ENCODE measurements at places on chromosomes 5 and 9.

- H3K27me3 ChIP-seq: peaks cover 4% of the 10 kb centered on the region
- no peak overlapping the region for H3K27ac ChIP-seq
Observed at GRCh38 chr9:130946766-130947617, 7.9 kb upstream of the FIBCD1 start.

- no peak overlapping the region for H3K27ac ChIP-seq
- DNase-seq: no peak
- no peaks in the 10 kb centered on the region for H3K27me3 ChIP-seq
- H3K4me3 ChIP-seq: no peak overlapping the region
- no peaks in the 10 kb centered on the region for H3K4me1 ChIP-seq
Observed at GRCh38 chr9:36840898-36841536, 193.1 kb downstream of the PAX5 start.

- H3K4me3 ChIP-seq: no peak overlapping the region
- H3K27me3 ChIP-seq: no peaks in the 10 kb centered on the region
- H3K4me1 ChIP-seq: peaks cover 6% of the 10 kb centered on the region
- no peaks in the 10 kb centered on the region for H3K36me3 ChIP-seq
- no peak overlapping the region for H3K27ac ChIP-seq
Observed at GRCh38 chr5:157444224-157444623, 15.8 kb upstream of the NIPAL4 start.

- H3K36me3 ChIP-seq: no peaks in the 10 kb centered on the region
- peaks cover 24% of the 10 kb centered on the region for H3K4me1 ChIP-seq
- DNase-seq: no peak
- no peak overlapping the region for H3K27ac ChIP-seq
- no peak overlapping the region for H3K4me3 ChIP-seq
Observed at GRCh38 chr5:38660194-38660668, 103.8 kb upstream of the LIFR start.

DNA sequence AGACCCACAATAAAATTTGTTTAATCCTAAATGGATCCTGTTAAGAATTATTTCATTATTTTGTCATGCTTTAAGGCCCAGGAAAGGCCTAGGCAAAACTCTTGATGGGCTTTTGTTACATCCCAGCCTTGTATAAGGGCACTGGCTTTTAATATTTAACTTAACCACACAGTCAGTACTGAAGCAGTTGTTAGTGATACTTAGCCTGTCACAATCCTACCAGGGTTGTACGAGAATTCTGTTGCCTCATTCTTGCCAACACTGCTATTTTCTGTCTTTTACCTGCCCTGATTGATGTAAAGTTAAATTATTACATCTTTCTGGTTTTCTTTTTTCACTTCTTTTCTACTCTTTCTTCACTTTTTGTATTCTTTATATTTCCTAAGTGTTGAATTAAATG is 10.9 kb downstream of the ZNF169 start:
- no peaks in the 10 kb centered on the region for H3K27me3 ChIP-seq
- peaks cover 9% of the 10 kb centered on the region for H3K4me1 ChIP-seq
- H3K27ac ChIP-seq: no peak overlapping the region
- H3K36me3 ChIP-seq: no peaks in the 10 kb centered on the region
- DNase-seq: no peak

GRCh38 chr9:106717686-106718085 is 145.3 kb upstream of the ZNF462 start:
- no peaks in the 10 kb centered on the region for H3K36me3 ChIP-seq
- H3K4me1 ChIP-seq: peaks cover 6% of the 10 kb centered on the region

DNA sequence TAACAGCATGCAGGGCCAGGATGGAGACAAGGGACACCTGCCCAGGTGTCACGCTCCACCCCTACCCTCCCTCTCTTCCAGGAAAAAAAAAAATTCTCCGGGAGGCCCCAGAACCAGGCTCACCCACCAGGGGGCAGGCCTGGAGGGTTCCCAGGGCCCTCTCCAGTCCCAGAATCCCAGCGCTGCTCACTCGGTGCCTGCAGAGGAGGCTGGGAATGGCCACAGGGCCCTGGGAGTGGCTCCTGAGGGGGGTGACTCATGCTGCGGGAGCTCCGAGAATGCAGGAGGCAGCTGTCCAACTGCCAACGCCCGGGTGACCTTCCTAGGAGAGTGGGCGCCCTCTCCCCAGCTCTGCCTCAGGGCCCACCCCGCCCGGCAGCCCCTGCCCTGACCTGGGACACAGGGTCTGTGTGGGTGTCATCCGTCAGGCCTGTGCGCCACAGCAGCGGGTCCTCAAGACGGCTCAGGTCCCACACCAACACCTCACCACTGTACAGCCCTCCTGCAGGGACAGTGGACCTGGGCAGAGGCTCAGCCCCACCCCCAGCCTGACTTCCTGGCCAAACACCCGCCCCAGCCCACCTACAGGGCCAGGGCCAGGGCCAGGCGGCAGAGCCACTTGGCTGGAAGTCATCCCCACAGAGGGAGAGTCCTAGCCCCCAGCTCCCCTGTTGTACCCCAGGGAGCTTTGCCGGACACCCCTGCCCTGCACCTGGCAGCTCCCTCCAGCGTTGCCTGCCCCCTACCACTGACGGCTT is 21.2 kb downstream of the DYNC2I2 start:
- peaks cover 13% of the 10 kb centered on the region for H3K4me1 ChIP-seq
- peak overlapping the region; percentile 4 for H3K4me3 ChIP-seq
- peaks cover 39% of the 10 kb centered on the region for H3K36me3 ChIP-seq
- DNase-seq: peak; percentile 78
- no peaks in the 10 kb centered on the region for H3K27me3 ChIP-seq

GRCh38 chr5:143054480-143054941 is 284.3 kb downstream of the ARHGAP26 start:
- no peak overlapping the region for H3K4me3 ChIP-seq
- no peaks in the 10 kb centered on the region for H3K27me3 ChIP-seq
- H3K4me1 ChIP-seq: peaks cover 8% of the 10 kb centered on the region

- H3K4me3 ChIP-seq: no peak overlapping the region
- no peak overlapping the region for H3K27ac ChIP-seq
- no peak for DNase-seq
Observed at GRCh38 chr5:131272307-131272706, 8.5 kb downstream of the CDC42SE2 start.

DNA sequence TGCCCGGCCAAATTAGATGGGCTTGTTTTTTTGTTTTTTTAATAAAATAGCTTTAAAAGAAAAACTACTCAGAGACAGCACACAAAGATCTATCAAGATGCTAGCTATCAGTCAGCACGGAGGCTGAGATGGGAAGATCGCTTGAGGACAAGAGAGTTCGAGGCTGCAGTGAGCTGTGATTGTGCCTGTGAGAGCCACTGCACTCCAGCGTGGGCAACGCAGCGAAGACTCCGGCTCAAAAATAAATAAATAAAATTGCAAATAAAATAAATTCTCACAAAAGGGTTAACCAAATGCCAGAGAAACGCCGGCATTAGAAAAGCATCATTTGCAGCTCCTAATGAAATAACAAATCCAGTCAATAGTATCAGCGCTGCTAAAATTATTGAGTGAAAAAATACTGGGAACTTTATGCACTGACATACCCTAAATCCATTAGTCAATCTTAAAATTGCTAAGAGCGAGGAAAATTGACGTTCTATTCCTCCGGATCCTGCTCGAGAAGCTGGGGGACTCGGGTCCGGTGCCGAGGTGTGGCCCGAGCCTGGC is 681 bp downstream of the CPLANE1 start:
- peak overlapping the region; percentile 100 for H3K4me3 ChIP-seq
- no peak for DNase-seq
- H3K4me1 ChIP-seq: peaks cover 14% of the 10 kb centered on the region
- no peaks in the 10 kb centered on the region for H3K36me3 ChIP-seq
- H3K27me3 ChIP-seq: no peaks in the 10 kb centered on the region

- H3K4me3 ChIP-seq: no peak overlapping the region
- H3K27me3 ChIP-seq: no peaks in the 10 kb centered on the region
- no peaks in the 10 kb centered on the region for H3K36me3 ChIP-seq
- no peaks in the 10 kb centered on the region for H3K4me1 ChIP-seq
Observed at GRCh38 chr5:25458628-25459027, 813.9 kb upstream of the CDH10 start.

DNA sequence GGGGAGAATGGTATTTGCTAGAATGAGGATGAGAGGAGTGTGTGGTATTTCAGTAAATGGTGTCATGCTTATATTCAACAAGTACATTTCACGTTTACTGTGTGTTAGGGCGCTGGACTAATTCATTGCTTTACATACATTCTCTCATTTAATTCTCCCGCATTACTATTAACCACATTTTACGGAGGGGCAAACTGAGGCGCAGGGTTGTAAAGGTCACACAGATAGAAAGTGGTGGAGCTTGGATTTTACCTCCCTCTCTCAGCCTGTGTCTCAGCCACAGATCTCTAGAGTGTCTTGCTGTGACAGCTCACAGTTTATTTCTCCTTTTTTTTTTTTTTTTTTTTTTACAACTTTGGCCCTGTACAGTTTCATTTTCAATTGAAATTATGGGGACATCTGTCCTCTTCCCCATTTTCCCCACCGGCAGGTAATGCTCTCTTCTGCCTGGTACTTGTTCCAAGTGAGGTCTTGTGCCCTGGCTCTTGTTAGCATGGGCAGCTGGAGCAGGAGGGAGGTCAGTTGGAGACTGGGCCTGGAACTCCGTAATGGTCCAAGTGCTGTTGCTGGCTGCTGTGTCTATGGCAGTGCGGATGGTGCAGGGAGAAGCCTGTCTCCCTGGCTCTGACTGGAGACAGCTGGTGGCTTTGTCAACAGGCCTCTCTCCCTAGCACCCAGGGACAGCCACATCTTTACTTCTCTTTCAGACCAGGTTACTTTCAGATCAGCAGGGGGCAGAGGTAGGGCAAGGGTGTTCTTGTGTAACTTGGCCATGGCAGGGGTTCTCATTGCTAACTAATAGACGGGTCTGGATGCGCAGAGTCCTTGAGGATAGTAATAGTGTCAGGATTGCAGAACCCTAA is 20.5 kb upstream of the NDST1 start:
- H3K36me3 ChIP-seq: no peaks in the 10 kb centered on the region
- H3K4me1 ChIP-seq: peaks cover 48% of the 10 kb centered on the region
- H3K27ac ChIP-seq: peak overlapping the region; percentile 95
- no peaks in the 10 kb centered on the region for H3K27me3 ChIP-seq
- peak overlapping the region; percentile 95 for H3K4me3 ChIP-seq

GRCh38 chr9:18678821-18679590 is 205.1 kb downstream of the ADAMTSL1 start:
- H3K4me1 ChIP-seq: peaks cover 49% of the 10 kb centered on the region
- no peak for DNase-seq
- no peak overlapping the region for H3K4me3 ChIP-seq
- no peaks in the 10 kb centered on the region for H3K36me3 ChIP-seq
- no peaks in the 10 kb centered on the region for H3K27me3 ChIP-seq
- no peak overlapping the region for H3K27ac ChIP-seq

DNA sequence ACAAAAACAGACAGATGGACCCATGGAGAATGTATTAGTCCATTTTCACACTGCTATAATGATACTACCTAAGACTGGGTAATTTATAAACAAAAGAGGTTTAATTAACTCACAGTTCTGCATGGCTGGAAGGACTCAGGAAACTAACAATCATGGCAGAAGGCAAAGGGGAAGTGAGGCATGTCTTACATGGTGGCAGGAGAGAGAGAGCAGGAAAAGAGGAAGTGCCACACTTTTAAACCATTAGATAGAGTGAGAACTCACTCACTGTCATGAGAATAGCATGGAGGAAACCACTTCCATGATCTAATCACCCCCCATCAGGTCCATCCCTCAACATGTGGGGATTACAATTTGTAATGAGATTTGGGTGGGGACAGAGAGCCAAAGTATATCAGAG is 808.9 kb downstream of the CDH12 start:
- no peaks in the 10 kb centered on the region for H3K27me3 ChIP-seq
- no peak overlapping the region for H3K27ac ChIP-seq
- DNase-seq: no peak
- H3K36me3 ChIP-seq: no peaks in the 10 kb centered on the region
- no peaks in the 10 kb centered on the region for H3K4me1 ChIP-seq

DNA sequence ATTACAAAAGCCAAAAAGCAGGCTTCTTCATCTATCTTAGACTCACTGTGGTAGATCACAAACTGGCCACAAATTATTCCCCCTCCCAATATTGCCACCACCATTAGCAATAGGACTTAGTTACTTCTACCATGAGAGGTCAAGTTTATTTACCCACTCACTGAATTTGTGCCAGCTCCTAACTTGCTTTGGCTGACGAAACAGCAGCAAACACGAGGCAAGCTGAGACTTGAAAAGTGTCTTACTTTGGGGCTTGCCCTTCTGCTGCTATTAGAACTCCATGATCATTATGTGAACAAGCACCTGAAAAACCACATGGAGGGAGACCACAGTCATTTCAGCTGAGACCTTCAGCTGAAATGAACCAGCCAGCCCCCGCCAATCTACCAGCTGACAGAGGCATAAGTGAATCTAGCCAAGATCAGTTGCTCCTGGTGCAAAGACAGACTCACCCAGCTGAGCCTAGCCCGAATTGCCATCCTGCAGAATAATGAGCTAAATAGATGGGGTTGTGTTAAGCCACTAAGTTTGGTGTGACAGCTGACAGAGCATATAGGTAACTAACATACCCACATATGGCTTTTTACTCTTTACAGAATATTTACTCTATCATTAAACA is 5.7 kb downstream of the WDR41 start:
- H3K4me1 ChIP-seq: peaks cover 23% of the 10 kb centered on the region
- no peaks in the 10 kb centered on the region for H3K27me3 ChIP-seq
- H3K4me3 ChIP-seq: no peak overlapping the region
- H3K36me3 ChIP-seq: peaks cover 12% of the 10 kb centered on the region
- DNase-seq: no peak

- H3K4me1 ChIP-seq: no peaks in the 10 kb centered on the region
- H3K27ac ChIP-seq: no peak overlapping the region
- DNase-seq: no peak
- no peaks in the 10 kb centered on the region for H3K36me3 ChIP-seq
Observed at GRCh38 chr9:109264877-109265587, 55.8 kb downstream of the EPB41L4B start.

DNA sequence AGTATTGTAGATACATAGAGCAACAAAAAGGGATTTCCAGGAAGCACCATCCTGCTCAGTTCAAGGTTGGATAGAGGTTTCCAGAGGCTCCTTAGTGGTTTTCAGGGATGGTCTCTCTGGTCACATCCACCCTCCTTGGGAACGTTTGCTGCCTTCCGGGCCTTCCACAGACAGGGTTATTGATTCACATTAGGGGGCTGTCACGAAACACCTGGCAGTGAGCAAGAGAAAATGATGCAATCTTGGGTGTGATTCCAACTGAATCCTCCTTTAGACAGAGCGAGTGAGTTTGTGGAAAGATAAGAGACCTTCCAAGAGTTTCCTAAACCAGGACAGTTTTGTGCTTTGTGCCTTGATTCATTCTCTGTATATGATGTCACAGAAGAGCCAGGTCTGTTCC is 43.8 kb upstream of the CTSL start:
- no peaks in the 10 kb centered on the region for H3K27me3 ChIP-seq
- no peak overlapping the region for H3K4me3 ChIP-seq
- no peaks in the 10 kb centered on the region for H3K4me1 ChIP-seq
- peaks cover 7% of the 10 kb centered on the region for H3K36me3 ChIP-seq

GRCh38 chr5:135829681-135830383 is 4.6 kb upstream of the SLC25A48 start:
- H3K27ac ChIP-seq: no peak overlapping the region
- H3K4me1 ChIP-seq: no peaks in the 10 kb centered on the region
- no peak overlapping the region for H3K4me3 ChIP-seq

- H3K4me1 ChIP-seq: peaks cover 6% of the 10 kb centered on the region
- H3K4me3 ChIP-seq: no peak overlapping the region
- H3K27me3 ChIP-seq: no peaks in the 10 kb centered on the region
- H3K27ac ChIP-seq: no peak overlapping the region
- no peak for DNase-seq
- no peaks in the 10 kb centered on the region for H3K36me3 ChIP-seq
Observed at GRCh38 chr9:16656432-16657169, 213.9 kb downstream of the BNC2 start.

- no peaks in the 10 kb centered on the region for H3K27me3 ChIP-seq
- H3K27ac ChIP-seq: peak overlapping the region; percentile 87
Observed at GRCh38 chr9:35510383-35510753, 20.5 kb downstream of the RUSC2 start.

All from thoracic aorta (tissue), 2 donors.